NCI-H226 (cell line): ENCODE measurements at places on chromosomes 7 and 10.

GRCh38 chr10:111222961-111223360, 146.1 kb downstream of the ADRA2A start:
- no peak for DNase-seq

- DNase-seq, result no peak
Measured at GRCh38 chr10:5393529-5393928, 11.1 kb downstream of the TUBAL3 start.

- DNase-seq, result no peak
Measured at GRCh38 chr10:103901299-103901698, 16.7 kb downstream of the STN1 start.

GRCh38 chr10:78688901-78689583, 379.7 kb upstream of the ZMIZ1 start:
- DNase-seq, result no peak

- no peak for DNase-seq
Measured at GRCh38 chr10:53025172-53025711, 252.7 kb upstream of the MBL2 start.

GRCh38 chr7:51224811-51225595, 91.6 kb downstream of the COBL start:
- peak; percentile 39 for DNase-seq
